ENCODE measurements at places on chromosomes 13 and 19. TPM values are rescaled to one million over a fixed set of nuclear protein-coding genes. Genes with fewer than 3 reads are reported as not detected.

Gene PLPPR3
- total RNA-seq: 1.1 TPM

Gene NPAS1
- total RNA-seq: not detected

Gene TUBB4A
- total RNA-seq: not detected

Gene ONECUT3
- not detected for total RNA-seq

Gene FAM174C
- total RNA-seq: 32.2 TPM

Gene PRRG2
- total RNA-seq: not detected

Gene DDA1
- total RNA-seq: 107 TPM

Gene CCL25
- not detected for total RNA-seq

Gene OR7A5
- total RNA-seq: not detected

Gene PROSER1
- 13.0 TPM for total RNA-seq

GRCh38 chr13:19329365-19329764, 147.7 kb upstream of the TUBA3C start:
- no peak for DNase-seq

GRCh38 chr13:75391432-75392100, 90.4 kb downstream of the TBC1D4 start:
- DNase-seq: no peak

GRCh38 chr19:41746593-41747227, 8.6 kb upstream of the CEACAM6 start:
- no peak for DNase-seq

GRCh38 chr13:93881411-93881810, 598.1 kb downstream of the DCT start:
- no peak for DNase-seq

DNA sequence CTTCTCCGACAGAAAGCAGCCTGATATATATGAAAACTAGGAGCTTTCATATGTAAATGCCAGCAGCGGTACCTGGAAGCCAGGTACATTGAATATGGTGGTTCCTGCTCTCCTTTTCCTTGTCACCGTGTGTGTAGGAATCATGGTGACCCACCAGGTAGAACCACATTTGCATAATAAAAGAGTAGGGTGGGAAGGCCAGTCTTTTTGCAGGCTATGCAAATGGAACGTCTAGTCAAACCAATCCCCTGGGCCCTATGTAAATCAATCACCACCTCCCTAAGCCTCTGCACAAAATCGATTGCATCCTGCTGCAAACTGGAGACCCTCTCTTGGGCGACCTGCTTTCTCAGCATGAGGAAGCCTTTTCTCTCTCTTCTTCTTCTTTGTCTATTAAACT, 22.2 kb upstream of the ZNF181 start:
- DNase-seq: no peak

DNA sequence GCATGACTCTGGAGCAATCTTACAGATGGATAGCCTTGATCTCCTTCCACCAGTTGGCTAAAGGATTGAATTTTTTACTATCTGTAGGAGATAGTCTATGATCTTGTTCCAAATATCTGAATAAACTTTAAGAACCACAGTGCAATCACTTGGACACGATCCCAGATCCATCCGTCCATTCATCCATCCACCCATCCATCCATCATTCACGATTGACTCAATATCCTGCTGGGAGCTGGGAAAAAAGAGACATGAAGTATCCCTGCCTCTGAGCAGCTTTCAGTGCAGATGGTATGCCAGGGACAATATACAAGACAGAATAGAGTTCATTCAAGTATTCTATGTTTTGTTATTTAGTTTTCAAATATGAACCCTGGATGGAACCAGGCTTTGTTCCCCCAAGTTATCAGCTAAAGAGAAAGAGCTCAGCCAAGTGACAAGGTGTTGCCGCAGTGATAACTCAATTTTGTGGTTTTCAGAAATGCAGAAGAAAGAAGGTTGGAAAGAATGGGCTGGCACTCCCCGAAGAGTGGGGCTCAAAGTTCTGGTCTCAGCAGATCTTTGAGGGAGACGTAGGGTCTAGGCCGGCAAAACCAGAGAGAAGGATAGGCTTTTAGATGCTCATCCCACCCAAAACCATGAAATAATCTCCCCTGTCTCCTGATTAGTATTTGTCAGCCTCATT, 66.3 kb downstream of the IRS2 start:
- DNase-seq: peak; percentile 40

DNA sequence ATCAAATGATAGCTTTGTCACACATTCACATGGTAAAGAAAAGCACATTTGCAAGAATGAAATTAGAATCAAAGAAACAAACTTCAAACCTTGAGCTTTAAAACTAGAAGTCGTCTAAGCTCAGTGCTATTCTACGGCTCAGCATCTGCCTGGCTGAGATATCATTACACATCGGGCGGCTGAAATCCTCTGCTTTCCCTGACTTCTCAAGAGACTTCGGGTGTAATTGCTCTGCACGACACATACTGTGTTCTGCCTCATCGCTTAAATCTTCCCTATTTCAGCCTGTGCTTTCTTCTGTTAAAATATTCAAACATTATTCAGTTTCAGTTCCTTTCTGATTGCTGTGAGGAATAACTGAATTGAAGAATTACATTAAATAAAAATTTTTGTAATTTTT, 265.3 kb downstream of the NALCN start:
- DNase-seq: no peak

GRCh38 chr13:102977471-102977870, 88.7 kb downstream of the SLC10A2 start:
- DNase-seq: no peak

GRCh38 chr19:33389421-33390100, 16.1 kb downstream of the CEBPG start:
- DNase-seq: no peak

DNA sequence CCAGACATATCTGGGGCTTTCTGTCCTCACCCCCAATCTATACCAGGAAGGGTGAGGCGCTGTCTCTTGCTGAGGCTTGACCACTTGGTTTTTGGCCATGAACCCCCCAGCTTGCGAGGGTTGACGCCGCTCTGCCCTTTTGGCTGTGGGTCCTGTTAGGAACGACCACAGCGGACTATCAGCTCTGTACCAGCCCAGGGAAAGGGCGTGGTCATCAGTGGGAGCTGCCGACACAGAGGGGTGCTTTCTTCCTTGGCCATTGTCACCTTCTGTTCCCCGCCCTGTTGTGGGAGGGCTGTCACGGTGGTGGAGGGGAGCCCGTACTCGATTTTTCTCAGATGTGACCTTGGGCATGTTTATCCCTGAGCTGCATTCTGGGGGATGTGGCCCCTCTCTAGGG, 5.7 kb downstream of the DCAF15 start:
- DNase-seq: no peak

DNA sequence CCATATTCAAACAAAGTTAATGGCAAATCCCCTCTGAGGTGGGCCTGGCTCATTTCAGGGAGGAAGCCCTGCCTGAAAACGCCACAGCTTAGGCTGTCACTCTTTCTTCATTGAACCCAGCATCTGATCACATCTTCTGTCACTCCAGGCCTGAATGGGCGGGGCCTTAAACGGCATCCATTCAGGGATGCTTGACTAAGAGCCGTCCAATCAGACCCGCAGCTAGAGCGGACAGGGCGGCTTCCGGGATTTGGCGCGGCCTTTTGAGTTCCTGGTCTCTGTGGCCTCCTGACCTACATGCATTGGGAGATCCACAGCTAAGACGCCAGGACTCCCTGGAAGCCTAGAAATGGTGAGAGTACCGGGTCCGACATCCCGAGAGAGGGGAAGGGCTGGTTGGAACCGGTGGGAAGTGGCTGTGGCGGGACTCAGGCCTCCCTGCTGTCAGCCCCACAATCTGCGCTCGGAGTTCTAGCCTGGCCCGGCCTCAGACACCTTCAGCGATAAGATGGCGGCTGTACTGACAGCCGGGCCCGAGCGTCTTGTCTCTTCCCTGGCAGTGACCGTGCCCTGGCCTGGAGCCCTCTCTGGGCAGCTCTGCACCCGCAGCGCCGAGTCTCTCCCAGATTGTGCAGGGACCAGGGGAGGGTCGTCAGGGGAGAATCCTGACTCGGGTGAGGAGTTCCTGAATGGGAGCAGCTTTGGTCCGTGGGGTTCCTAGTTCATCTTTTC, at the start of gene ZNF723:
TSS of gene ZNF723 (plus strand) at position 261 of the 732 bp plus-strand sequence. CDS start at position 350, 89 bp downstream.
- DNase-seq: no peak
